ENCODE measurements at places on chromosomes 12 and 14. TPM values are rescaled to one million over a fixed set of nuclear protein-coding genes. Genes with fewer than 3 reads are reported as not detected.

LMNTD1 gene
- total RNA-seq = not detected

- peaks cover 5% of the 10 kb centered on the region for H3K36me3 ChIP-seq
- H3K4me3 ChIP-seq = no peak overlapping the region
- H3K27ac ChIP-seq = no peak overlapping the region
- peaks cover 37% of the 10 kb centered on the region for H3K4me1 ChIP-seq
- no peaks in the 10 kb centered on the region for H3K27me3 ChIP-seq
These were observed 10.1 kb upstream of the CRIP2 start for GRCh38 chr14:105464501-105464900.

- H3K27me3 ChIP-seq = no peaks in the 10 kb centered on the region
- H3K4me1 ChIP-seq = peaks cover 27% of the 10 kb centered on the region
- H3K27ac ChIP-seq = no peak overlapping the region
- no peaks in the 10 kb centered on the region for H3K36me3 ChIP-seq
- no peak overlapping the region for H3K4me3 ChIP-seq
- DNase-seq = no peak
These were observed 603 bp upstream of the ENDOU start for GRCh38 chr12:47725893-47726292.

DNA sequence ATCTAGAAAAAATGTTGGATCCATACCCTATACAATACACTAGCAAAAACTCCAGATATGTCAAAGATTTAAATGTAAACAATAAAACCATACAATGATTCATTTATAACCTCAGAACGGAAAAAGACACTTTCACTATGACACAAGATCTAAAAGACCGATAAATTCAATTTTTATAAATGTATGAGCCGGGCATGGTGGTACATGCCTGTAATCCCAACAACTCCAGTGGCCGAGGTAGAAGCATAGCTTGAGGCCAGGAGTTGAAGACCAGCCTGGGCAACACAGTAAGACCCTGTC, 2.5 kb upstream of the SOS2 start:
- H3K27me3 ChIP-seq = no peaks in the 10 kb centered on the region
- peaks cover 20% of the 10 kb centered on the region for H3K4me1 ChIP-seq
- H3K36me3 ChIP-seq = no peaks in the 10 kb centered on the region
- no peak overlapping the region for H3K4me3 ChIP-seq
- no peak for DNase-seq

ZNF410 gene
- total RNA-seq = 38.6 TPM

GRCh38 chr12:93785249-93786010, 108.3 kb downstream of the CRADD start:
- H3K4me1 ChIP-seq = peaks cover 58% of the 10 kb centered on the region
- H3K36me3 ChIP-seq = no peaks in the 10 kb centered on the region
- peak overlapping the region; percentile 40 for H3K4me3 ChIP-seq
- H3K27me3 ChIP-seq = no peaks in the 10 kb centered on the region
- peak; percentile 96 for DNase-seq
- peak overlapping the region; percentile 93 for H3K27ac ChIP-seq

DNA sequence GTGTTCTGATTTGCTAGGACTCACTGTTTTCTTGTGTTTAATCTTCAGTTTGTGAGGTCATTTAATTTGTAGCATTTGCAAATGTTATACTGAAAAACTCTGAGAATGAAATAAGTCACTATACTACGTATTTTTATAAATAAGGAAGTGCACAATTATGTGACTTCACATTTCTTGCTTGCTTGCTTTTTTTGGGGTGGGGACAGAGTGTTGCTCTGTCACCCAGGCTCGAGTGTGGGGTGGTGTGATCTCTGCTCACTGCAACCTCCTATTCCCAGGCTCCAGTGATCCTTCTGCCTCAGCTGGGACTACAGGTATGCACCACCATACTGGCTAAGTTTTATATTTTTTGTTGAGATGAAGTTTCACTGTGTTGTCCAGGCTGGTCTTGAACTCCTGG, 32.7 kb downstream of the RBM25 start:
- H3K27me3 ChIP-seq = no peaks in the 10 kb centered on the region
- H3K27ac ChIP-seq = no peak overlapping the region
- H3K4me1 ChIP-seq = no peaks in the 10 kb centered on the region
- peaks cover 37% of the 10 kb centered on the region for H3K36me3 ChIP-seq
- H3K4me3 ChIP-seq = no peak overlapping the region
- no peak for DNase-seq

DNA sequence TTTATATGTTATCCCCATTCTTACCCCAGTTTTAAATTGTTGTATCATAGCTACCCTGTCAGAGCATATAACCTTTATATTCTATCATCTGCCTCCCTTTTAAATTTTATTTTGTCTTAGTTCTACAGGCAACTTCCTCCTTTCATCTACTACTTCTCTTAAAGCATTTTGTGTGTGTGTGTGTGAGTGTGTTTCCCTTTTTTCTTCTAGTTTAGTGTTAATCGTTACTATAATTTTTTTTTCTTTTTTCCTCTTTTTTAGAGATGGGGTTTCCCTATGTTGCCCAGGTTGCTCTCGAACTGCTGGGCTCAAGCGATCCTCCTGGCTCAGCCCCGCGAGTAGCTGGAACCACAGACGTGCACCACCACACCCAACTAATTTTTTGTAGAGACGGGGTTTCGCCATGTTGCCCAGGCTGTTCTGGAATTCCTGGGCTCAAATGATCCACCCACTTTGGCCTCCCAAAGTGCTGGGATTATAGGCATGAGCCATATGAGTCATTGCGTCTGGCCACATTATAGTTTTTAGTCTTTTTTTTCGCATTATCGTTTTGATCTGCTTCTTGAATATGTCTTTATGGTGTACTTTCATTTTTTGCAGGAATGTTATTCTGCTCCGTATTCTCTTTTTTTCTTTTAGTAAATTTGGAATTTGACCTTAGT, 33.1 kb upstream of the FBXO34 start:
- H3K4me3 ChIP-seq = peak overlapping the region; percentile 14
- H3K36me3 ChIP-seq = no peaks in the 10 kb centered on the region
- H3K27me3 ChIP-seq = no peaks in the 10 kb centered on the region
- peaks cover 9% of the 10 kb centered on the region for H3K4me1 ChIP-seq
- peak overlapping the region; percentile 11 for H3K27ac ChIP-seq
- no peak for DNase-seq

DNA sequence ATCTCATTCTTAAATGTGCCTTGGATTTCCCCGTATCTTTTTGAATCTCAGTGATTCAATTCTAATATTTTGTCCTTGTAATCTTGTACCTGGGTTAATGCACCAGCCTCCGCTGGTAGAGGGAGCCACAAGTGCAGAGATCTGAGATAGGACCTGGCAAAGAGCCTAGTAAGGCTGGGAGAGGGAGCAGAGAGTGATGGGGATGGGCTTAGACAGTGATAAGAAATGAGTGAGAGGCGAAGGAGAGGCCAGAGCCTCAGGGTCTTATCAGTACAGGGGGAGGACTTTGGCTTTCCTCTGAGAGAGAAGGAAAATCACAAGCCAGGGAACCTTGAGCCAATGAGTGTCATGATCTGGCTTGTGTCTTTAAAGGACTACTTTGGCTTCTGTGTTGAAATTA, 30.5 kb upstream of the LMNTD1 start:
- no peak overlapping the region for H3K27ac ChIP-seq
- H3K4me1 ChIP-seq = no peaks in the 10 kb centered on the region
- no peak for DNase-seq

KRT72 gene
- not detected for total RNA-seq

GRCh38 chr14:48568688-48569087, 893.3 kb upstream of the MDGA2 start:
- H3K27ac ChIP-seq = no peak overlapping the region
- H3K36me3 ChIP-seq = no peaks in the 10 kb centered on the region
- no peaks in the 10 kb centered on the region for H3K27me3 ChIP-seq
- no peaks in the 10 kb centered on the region for H3K4me1 ChIP-seq

DNA sequence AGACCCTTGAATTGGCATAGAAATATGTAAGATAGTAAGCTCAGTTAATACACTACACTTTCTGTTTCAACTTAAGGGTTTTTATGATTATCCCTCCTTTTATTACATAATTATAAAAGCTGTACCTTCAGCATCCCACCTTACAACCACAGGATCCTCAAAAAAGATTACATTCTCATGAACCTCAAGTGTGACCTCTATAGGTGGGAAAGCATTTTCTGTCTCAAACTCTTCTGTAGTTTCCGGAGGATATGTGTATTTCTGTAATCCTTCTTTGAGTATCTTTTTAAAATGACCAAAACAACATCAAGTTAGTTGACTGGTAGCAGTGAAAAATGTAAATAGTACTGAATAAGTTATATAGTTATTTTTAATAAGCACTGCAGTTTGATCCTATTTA, 75.9 kb downstream of the DNAI7 start:
- H3K4me1 ChIP-seq = no peaks in the 10 kb centered on the region
- no peak overlapping the region for H3K4me3 ChIP-seq
- no peak overlapping the region for H3K27ac ChIP-seq
- H3K27me3 ChIP-seq = no peaks in the 10 kb centered on the region

DNA sequence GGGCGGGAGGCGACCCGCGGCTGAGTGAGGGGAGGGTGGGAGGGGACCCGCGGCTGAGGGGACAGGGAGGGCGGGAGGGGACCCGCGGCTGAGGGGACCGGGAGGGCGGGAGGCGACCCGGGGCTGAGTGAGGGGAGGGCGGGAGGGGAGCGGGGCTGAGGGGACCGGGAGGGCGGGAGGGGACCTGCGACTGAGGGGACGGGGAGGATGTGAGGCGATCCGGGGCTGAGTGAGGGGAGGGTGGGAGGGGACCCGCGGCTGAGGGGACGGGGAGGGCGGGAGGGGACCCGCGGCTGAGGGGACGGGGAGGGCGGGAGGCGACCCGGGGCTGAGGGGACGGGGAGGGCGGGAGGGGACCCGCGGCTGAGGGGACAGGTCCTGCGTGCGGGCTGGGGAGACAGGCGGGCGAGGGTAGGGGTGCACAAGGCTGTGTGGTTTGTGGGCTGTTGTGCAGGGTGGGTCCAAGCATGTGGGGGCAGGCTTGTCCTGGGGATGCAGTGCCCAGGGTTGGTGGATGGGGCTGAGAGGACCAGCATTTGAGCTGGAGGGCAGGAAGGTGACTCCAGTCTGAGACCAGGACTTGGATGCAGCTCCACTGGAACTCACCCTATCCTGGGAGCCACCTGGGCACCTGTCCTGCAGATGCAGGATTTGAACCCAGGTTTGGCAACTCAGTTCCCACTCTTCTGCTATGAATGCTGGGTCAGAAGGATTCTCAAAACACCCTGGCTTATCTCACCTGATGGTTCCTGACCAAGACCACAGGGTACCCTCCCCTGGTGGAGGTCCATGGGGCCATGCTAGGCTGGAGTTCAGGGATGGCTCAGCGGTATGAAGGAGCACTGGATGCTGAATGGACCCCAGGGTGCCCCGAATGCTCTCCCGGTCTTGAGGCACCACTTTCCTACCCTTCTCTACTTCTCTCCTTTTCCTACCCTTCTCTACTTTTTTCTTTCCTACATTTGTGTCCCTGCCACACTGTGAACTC, 9.4 kb downstream of the PLD4 start:
- no peak for DNase-seq
- no peak overlapping the region for H3K4me3 ChIP-seq
- H3K36me3 ChIP-seq = no peaks in the 10 kb centered on the region
- H3K27me3 ChIP-seq = peaks cover 32% of the 10 kb centered on the region

SIX1 gene
- total RNA-seq = 9.4 TPM

- no peaks in the 10 kb centered on the region for H3K4me1 ChIP-seq
- no peak overlapping the region for H3K27ac ChIP-seq
- H3K36me3 ChIP-seq = peaks cover 7% of the 10 kb centered on the region
- H3K27me3 ChIP-seq = no peaks in the 10 kb centered on the region
- DNase-seq = no peak
These were observed 11.6 kb upstream of the UNC119B start for GRCh38 chr12:120698665-120699064.

GRCh38 chr12:115886666-115887065, 390.8 kb downstream of the MED13L start:
- H3K4me1 ChIP-seq = 0 out of 2 replicates have a peak, but pooled peaks cover 6% of the 10 kb centered on the region
- no peak overlapping the region for H3K27ac ChIP-seq
- DNase-seq = no peak
- H3K36me3 ChIP-seq = no peaks in the 10 kb centered on the region
- no peaks in the 10 kb centered on the region for H3K27me3 ChIP-seq

RTRAF gene
- 162 TPM for total RNA-seq

DNA sequence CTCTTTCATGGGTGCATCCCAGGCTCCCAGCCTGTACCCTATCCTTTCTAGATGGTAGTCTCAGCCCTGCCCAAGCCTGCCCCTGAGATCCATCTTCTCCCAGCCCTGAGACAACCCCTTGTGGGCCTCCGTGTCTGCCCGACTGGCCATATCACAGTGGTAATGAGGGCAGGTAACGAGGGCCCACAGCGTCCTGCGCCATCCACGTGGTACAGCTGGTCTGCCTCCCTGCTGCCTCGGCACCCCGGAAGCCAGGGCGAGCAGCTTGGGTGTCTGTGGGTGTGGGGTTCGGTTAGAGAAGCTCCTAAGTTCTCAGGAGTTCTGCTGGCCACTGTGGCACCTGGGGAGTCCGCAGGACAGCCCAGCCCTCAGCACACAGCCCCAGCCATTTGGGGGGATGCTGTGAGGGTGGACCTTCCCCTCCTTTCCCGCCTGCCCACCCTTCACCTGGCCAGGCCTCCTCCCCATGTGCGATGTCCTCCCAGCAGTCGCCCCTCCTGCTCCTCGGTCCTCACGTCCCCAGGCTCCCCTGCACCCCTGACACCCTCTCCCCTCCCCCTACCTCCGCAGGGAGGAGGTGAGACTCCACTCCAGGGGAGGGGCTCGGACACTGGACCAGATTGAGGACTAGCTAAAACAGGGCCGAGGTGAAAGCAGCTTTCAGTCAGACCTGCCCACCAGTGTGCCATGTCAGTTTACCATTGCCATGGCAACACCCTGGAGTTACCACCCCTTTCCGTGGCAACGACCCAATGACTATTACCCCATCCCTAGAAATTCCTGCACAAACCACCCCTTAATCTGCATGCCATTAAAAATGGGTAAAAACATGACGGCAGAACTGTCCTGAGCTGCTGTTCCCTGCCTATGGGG, 69.0 kb downstream of the KIF26A start:
- DNase-seq = no peak
- H3K27ac ChIP-seq = no peak overlapping the region
- H3K4me1 ChIP-seq = no peaks in the 10 kb centered on the region
- no peak overlapping the region for H3K4me3 ChIP-seq
- H3K27me3 ChIP-seq = peaks cover 82% of the 10 kb centered on the region

GRCh38 chr12:29148596-29148910, 525 bp upstream of the FAR2 start:
- H3K27ac ChIP-seq = peak overlapping the region; percentile 58
- no peaks in the 10 kb centered on the region for H3K36me3 ChIP-seq
- DNase-seq = no peak
- H3K4me3 ChIP-seq = peak overlapping the region; percentile 72
- no peaks in the 10 kb centered on the region for H3K27me3 ChIP-seq

Data from PC-9 (cell line).